ENCODE measurements at places on chromosomes 3 and 15. TPM values are rescaled to one million over a fixed set of nuclear protein-coding genes. Genes with fewer than 3 reads are reported as not detected.

The LYZL4 gene
- total RNA-seq = not detected

The CPLX3 gene
- total RNA-seq = 0.11 TPM

The DPPA2 gene
- 0.27 TPM for total RNA-seq

The TNFSF10 gene
- total RNA-seq = 0.67 TPM

The CCDC54 gene
- total RNA-seq = 0.18 TPM
